ENCODE measurements at places on chromosomes 7 and 10.
A peak's percentile ranks its signal among the peaks of the same experiment; 100 is the strongest.

DNA sequence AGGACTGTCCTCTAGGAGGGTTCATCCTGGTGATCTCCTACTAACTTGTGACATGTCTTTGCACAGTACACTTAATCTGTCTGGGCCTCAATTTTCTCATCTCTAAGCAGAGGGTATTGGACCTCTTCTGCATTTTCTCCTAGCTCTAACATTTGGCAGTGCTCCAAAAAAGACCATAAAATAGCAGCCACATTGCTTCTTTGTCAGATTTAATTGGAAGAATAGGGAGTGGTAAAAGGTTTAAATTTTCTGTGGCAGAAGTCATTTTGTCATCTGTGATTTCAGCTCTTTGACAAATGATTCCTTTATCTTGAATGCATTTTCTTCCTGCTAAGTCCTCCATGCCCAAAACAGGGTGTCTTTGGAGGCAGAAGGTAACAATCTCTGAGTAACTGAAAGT lies 289.9 kb upstream of the LRGUK start:
- no peak for DNase-seq

DNA sequence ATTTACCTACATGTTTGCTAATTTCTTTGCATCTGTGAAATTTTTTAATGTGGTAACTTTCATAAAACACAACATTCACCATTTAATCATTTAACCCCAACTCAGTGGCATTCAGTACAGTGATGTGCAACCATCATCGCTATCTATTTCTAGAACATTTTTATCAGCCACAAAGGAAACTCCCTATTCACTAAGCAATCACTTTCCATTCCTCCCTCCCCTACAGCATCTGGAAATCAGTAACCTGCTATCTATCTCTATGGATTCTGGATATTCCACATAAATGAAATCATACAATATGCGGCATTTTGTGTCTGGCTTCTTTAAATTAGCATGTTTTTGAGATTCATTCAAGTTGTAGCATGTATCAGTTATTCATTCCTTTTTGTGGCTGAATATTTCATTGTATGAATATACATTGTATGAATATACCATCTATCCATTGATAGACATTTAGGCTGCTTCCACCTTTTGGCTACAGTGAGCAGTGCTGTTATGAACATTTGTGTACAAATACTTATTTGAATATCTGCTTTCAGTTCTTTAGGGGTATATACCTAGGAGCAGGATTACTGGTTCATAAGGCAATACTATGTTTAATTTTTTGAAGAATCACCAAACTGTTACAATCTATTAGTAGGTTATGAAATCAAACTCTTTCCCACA lies 19.4 kb upstream of the BPGM start:
- no peak for DNase-seq

DNA sequence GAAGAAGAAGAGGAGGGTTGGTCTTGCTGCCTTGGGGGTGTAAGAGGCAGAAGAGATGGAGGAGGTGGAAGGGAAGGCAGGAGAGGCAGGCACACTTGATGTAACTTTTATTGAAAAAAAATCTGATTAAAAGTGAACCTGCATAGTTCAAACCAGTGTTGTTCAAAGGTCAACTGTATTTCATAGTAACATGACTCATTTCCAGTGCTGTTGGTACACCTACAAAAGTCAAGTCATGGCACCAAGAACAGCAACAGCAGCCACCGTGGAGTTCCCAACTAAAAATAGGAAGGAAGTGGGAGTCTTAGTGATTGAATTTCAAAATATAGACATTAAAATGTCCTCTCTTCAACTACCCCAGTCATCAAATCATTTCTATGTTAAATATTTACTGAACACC lies 88.5 kb downstream of the CTNNA3 start:
- DNase-seq = no peak

- DNase-seq = peak; percentile 84
Measured at GRCh38 chr10:58334817-58335305, at the start of gene UBE2D1. TSS of gene UBE2D1 (plus strand) at chr10:58335006. CDS start at chr10:58335202, 196 bp downstream.

DNA sequence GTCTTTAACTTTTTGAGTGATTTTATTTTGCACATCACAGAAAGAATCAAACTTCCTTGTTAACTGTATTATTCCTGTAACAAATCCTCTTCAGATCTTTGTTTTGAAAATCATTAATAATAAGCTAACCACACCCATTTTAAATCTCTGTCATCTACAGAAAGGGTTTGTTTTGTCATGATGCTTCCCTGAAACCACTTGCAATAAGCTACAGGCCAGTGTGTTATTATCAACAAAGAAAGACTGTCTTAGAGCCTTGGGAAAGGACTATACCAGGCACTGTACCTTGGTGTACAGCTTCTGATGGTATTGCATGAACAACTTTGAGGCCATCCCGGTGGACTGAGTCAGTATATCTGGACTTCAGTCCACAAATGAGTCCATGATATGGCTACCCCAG lies 145.3 kb upstream of the FAM3C start:
- DNase-seq = no peak

All from CD4-positive, alpha-beta T cell treated with Interleukin-4 for 1 hour (primary cell).